Caco-2 (cell line): ENCODE measurements at places on chromosomes 7 and 10.

DNA sequence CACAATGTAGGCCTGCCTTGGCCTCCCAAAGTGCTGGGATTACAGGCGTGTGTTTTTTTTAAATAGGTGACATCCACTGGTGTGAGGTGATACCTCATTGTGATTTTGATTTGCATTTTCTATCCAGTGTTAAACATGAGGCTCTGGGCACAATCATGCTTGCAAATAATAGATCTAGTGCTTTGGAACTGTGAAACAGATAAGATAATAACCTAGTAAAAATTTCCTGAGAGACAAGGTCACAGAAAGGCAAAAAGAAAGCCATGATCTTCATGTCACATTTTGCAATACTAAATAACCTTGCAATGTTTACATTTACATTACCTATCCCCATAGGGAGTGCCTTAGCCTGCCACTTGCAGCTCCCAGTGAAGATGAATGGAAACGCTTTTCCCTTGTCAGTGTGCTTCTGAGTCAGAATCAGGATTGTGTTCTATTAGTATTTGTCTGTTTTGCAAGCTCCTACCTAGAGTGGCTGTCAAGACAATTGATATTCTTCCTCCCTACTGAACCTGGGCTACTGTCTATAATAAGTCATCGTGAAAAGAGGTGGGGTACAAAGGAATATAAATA lies 256.5 kb downstream of the PHTF2 start:
- DNase-seq: no peak

DNA sequence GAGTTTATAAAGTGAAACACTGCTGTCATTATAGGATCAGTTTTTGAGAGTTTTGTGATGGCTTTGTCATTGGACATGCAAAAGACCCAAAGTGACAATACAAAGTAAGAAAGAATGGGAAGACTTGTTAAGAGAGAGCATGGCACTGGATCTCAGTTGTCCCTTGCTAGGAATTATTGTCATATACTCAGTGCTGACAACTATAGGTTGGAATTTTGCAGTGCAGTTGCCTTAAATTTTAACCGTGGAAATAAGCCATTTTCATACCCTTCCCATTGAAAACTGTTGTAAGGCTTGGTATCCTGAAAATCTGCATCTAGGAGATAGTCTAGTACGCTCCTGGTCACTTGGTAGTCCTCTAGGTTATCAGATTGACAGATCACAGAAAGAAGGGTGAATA lies 1156.7 kb downstream of the GATA3 start:
- DNase-seq: peak; percentile 29

DNA sequence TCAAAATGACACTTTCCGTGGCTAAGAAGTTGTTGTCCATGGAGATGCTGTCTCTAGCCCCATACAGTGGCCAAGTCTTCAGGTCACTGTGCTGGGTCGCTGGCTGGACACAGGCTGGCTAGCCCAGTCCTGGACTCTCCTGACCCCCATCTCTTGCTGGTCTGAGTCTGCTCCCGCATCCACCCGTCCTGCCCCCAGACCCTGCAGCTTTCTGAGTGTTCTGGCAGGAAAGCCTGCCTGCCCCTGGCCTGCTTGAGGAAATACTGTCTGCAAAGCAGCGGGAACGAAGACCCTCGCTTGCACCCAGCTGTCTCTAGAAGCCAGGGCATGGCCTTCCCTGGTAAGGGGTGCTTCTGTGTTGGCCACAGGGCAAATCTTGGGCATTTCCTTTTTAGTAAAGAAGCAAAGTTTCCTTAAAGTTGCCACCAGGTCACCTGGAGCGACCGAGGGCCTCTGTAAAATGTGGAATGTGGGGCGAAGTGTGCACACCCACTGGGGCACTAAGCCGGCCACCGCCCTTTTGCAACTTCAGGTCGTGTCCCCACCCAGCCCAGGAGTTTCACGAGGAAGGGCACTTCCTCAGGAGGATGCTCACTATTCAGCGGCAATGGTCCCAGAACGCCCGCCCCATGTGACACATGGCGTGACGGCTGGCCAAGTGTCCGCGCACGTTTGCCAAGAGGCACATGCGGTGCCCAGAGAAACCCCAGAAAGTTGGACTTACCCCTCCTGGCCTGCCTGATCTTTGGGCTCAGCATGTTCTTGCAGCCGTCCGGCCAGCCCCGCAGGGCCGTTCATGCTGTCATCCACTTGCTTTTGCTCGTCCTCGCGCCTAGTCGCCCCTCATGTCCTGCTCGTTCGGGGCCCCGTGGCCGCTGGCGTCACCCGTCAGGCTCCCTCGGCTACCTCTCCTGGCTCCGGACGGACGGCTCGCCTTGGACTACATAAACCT lies 558 bp downstream of the ARHGAP22 start:
- DNase-seq: peak; percentile 15

DNA sequence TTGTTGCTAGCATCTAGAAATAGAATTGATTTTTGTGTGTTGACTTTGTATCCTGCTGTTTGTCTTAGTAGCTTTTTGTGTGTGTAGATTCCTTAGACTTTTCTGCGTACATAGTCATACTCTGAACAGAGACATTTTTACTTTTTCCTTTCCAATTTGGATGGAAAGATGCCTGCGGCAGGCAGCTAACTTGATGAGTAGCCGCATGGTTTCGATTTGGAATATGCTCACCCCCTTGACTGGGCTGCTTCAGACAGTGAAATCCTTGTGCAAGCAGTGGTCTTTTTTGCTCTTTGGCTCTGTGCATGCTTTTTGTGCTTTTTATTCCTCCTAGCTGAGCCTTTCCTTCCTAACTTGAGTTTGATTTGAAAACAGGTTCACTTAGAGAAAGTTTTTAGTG lies 71.8 kb downstream of the HHEX start:
- no peak for DNase-seq

DNA sequence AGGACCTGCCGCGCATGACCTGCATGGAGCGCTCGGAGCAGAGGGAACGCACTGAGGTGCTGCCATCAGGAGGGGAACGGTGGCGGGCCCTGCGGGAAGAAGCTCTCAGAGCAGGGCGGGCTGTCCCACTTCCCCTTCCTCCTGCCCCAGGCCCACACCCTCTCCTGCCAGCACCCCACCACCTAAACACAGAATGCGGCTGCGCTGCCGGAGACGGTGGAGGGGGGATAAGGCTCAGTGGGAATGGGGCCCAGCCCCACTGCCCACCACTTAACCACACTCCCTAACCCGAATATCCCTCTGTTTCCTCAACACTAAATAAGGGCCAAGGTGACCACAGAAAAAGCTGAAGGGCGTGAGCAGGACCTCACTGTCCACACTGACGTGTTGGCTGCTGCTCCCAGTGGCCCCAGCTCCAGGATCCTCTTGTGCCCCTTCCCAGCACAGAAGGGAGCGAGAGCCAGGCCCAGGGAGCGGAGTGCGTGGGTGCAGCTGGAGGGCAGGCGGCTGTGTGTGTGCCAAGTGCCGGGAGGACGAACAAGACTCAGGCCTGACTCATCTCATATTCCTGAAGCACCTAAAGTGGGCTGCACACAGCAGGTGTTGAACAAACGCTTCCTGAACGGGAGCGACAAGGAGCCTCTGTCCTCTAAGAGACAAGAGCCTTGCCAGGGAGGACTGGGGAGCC lies 116.8 kb downstream of the MAD1L1 start:
- DNase-seq: no peak

DNA sequence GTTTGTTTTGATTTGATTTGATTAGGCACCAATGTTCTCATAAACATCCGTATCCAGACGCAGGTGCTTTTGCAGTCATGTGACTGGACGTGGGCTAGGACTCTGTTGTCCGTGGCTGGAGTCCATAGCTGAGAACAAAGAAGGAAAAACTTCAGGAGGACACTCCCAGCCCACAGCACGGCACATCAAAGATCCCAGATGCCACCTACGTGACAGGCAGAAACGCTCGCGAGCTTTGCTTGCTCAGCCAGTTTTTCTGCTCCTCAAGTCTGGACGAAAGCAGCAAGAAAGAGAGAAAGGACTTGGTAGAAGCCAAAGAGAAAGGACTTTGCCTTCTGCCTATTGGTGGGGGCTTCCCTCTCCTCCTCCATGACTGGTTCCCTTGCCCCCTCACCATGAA lies 6.9 kb upstream of the ZKSCAN1 start:
- DNase-seq: peak; percentile 68

- no peak for DNase-seq
These were observed 31.3 kb downstream of the KIAA1217 start for GRCh38 chr10:24240041-24240751.

GRCh38 chr10:113007343-113007771 lies 57.3 kb downstream of the TCF7L2 start:
- DNase-seq: no peak

DNA sequence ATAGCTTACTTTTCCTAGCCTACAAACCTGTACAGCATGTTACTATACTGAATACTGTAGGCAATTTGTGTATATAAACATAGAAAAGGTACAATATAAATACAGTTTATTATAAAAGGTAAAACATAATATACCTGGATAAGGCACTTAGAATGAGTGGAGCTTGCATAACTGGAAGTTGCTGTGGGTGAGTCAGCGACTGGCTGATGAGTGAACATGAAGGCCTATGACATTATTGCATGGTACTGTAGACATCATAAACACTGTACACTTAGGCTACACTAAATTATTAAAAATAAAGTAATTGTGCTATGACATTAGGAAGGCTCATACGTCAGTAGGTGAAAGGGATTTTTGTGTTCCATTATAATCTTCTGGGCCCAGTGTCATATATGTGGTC lies 228.8 kb downstream of the HDAC9 start:
- no peak for DNase-seq

DNA sequence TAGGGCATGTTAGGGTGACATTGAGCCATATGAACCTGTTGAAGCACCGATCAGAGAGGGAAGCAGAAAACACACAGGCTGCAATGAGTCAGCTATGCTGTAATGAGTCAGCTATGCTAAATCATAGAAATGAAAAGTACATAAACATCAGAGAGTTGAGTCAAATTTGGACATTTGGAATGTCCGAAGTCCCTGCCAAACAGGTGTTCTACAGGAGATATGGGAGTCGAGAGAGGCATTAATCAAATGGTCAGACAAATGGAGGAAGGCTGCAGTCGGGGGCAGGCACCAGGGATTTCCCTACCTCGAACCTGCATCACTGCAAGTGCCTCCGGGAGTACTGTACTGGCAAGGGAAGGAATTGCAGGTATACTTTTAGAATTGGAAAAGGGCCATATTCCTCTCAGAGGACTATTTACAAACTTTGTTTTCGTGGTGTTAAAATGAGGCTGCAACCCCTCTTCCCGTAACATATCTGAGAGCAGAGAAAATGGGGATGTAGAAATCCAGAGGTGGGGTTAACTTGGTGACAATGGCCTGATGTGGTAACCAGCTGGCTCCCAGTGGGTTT lies 8.8 kb upstream of the ZC3HAV1 start:
- peak; percentile 43 for DNase-seq

DNA sequence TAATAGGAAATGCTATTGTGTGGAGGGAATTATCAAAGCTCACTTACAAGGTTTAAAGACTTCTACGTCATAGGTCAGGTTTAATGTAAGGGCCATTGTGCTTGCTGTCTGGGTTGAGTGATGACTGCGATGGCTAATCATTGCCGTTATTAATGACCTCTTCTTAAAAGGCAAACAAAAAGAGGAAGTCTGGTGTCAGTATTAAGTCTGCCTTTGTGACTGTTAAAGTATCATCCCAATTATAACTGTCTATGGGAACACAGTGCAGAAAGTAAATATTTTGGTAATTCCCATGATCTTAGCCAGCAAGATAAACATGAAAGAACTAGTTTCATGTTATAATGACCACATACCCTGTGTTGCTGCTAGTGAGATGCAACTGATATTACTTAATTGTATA lies 382.4 kb downstream of the BBS9 start:
- no peak for DNase-seq

GRCh38 chr7:123819001-123819400 lies 26.0 kb upstream of the HYAL4 start:
- no peak for DNase-seq

DNA sequence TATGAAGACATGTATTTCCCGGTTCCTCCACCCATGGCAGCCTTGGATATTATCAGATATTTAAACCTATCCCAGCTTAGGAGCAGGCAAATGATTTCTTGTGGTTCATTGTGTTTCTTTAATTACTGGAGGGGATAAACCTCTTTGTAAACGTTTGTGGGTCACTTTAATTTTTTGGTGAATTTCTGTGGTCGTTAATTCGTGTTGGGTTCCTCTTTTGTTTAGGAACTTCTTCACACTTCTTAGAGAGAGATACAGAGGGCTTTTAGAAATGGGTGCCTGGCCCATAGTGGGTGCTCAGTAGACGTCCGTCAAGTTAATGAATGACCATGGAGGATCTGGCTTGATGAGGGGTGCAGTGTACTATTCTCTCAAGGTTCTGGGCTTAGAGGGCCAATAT lies 27.2 kb upstream of the NUB1 start:
- no peak for DNase-seq

DNA sequence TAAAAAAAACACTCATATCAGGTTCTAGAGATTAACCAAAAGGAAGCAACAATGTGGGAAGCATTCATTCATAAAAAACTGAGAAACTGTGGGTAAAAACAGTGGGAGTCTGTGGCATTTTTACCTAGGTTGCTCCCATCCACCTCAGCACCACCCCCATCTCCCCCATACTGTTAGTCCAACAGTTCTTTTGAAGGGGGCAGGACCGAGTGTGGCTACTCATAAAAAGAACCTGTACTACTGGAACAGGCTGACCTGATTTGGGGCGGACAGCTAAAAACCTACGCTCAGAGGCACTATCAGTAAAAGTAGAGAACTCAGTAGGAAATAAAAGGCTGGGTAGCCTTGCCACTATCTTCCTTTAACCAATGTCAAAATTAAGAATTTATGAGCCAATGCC lies 84.5 kb downstream of the DPY19L1 start:
- DNase-seq: no peak

GRCh38 chr10:117960345-117960935 lies 86.3 kb downstream of the RAB11FIP2 start:
- no peak for DNase-seq

GRCh38 chr10:12980102-12980661 lies 21.3 kb downstream of the CCDC3 start:
- no peak for DNase-seq

GRCh38 chr10:93947524-93947923 lies 46.2 kb upstream of the PLCE1 start:
- no peak for DNase-seq

DNA sequence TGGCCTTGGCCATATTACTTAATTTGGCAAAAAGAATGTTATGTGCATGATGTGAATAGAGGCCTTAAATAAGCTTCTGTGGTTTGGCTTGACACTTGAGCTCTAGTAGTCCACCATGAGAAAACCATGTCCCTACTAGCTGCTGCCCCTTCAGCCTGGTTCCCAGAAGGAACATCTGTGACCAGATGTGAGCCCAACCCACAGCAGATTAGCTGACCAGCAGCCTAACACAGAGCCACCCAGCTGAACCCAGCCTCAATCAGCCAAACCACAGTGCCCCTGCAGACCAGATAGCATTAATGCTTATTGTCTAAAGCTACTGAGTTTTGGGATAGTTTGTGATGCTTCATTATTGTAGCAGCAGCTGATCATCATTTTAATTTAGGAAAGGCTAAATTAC lies 16.6 kb downstream of the JAZF1 start:
- DNase-seq: no peak

- DNase-seq: peak; percentile 68
These were observed 38.5 kb upstream of the STEAP4 start for GRCh38 chr7:88344956-88345832.

- DNase-seq: no peak
These were observed 1.5 kb downstream of the C1QL3 start for GRCh38 chr10:16519908-16520861.

GRCh38 chr7:21300692-21301091 lies 127.2 kb upstream of the SP4 start:
- DNase-seq: no peak

- DNase-seq: no peak
These were observed 304.4 kb upstream of the SHH start for GRCh38 chr7:156116514-156117215.
